Femur (tissue), 1 donor: ENCODE measurements at places on chromosomes 2 and 18.

GRCh38 chr2:242020196-242021004 lies 150.9 kb downstream of the RTP5 start:
- peak; percentile 57 for DNase-seq

DNA sequence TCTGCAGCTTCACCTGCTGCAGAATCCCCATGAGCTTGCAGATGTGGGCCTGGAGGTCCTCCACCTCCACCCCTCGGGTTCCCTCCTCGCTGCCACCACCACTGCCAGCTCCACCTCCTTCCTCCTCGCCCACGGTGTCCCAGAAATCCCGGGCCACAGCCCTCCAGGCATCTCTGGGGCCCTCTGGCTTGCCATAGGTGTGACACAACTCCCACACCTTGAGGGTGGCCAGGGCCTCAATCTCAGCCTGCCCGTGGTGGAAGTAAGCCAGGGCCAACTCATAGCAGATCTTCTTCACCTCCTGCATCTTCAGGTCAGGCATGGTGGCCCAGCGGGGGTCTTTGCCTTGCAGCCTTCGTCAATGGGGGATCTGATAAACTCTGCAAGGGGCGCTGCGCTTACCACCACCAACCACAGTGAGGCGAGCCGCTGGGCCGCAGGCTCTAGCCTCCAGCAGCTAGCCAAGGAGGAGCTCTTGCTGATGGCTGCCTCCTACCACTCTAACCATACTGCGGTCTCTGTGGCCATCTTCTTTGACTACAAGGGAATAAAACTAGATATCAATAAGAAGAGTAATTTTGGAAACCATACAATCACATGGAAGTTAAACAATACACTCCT lies 36.1 kb upstream of the ANKRD62 start:
- DNase-seq = no peak

DNA sequence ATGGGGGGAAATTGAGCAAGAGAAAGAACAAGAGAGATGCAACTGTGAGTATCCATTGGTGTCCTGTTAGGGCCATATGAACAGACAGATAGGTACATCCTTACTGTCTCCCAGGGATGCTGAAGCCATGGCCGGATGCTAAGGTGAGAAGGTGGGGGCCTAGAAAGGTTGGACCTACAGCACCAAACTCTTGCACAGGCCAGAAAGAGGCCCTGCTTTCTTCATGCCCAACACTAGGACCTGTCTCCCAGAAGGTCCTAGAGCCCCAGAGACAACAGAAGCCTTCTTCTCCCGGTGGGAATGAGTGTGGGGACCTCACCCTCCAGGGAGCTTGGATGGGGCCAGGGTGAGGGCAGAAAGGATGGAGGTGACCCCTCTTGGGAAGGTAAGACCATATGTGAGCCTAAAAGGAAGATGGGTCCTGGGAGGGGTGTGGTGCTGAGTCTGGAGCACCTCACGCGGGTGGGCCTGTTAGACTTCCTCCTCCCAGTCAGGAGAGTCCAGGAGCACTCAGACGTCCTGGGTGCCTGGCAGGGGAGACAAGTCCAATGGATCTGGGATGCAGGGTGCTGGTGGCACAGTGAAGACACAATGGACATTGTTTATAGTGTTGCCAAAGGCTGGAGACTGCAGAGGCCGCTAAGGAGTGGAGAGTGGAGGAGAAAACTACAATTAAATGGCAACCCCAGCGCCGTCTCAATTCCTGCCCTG lies 265.3 kb downstream of the CYP26B1 start:
- DNase-seq = peak; percentile 11

DNA sequence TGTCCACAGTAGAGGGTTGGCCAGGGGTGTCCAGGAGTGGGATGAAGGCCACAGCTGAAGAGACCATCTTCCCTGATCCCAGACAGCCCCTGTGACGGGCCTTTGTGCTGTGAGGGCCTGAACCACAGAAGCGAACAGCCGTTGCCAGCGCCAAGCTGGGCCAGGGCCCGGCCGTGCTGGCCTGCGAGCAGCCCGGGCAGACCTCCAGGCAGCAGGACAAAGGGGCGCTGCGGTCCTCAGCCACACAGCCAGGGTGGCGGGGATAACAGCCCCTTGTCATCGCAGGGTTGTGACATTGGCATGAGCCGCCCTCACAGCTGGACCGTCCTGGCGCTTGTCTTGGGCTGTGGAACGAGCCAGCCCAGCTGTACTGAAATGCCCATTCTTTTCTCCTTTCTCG lies 161.1 kb downstream of the FAM210A start:
- peak; percentile 75 for DNase-seq

- DNase-seq = no peak
These were observed 393 bp downstream of the IL1R1 start for GRCh38 chr2:102142829-102143449.
